ENCODE measurements at places on chromosomes 4 and X.

DNA sequence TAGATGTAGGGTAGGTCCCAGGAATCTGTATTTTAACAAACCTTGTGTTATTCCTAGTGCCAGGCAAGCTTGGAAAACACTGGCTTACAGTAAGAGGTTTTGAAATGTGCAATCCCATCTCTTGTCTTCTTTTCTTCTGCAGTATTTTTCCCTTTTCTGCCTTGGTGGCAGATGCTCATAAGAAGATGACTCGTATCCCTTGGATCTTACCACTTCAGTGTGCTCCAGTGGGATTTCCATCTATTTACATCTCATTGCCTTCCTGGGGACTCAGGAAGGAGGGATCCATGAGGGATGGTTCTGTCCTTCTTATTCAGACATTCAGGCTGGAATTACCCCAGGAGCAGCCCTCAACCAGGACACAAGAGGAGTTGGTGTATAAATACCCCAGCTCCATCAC, 136.6 kb downstream of the NHS start:
- DNase-seq, result no peak

GRCh38 chr4:4762909-4763821, 96.3 kb upstream of the MSX1 start:
- peak; percentile 48 for DNase-seq

DNA sequence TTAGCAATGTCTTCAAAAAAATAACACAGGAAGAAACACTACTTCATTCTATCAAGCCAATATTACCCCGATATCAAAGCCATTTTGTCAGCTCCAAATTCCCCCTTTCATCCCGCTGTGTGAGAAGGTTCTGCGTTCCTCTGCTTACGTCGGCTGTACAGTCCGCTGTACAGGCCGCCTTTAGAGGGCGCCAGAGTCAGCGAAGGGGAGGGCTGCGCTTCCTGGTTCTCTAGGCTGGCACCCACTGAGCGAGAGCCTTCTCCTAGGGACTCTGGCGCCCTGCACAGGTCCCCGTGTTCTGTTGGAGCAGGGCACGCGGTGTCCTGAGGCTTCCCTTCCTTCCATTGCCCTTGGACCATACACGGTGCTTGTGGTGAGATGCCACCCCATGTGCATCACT, 25.3 kb upstream of the CT45A1 start:
- DNase-seq, result peak; percentile 12

DNA sequence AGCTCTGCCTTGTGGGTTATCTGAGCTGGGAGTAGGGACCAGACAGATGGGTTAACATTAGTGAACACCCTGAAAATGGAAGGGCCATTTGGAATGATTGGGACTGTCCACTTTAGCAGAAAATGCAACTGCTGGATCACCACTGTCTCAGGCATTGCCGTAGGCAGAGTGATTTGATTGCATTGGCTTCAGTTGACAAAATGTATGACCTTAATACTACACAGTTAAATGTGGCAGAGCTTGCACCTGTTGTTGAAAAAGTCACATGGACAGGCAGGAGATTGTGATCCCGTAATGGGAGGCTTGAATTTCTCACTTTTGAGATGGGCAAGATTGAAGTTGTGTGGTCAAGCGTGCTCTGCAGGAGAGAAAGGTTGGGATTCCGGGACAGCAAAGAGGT, 166.5 kb upstream of the PUDP start:
- no peak for DNase-seq

GRCh38 chr4:74499986-74500781, 55.2 kb downstream of the AREG start:
- DNase-seq, result no peak

DNA sequence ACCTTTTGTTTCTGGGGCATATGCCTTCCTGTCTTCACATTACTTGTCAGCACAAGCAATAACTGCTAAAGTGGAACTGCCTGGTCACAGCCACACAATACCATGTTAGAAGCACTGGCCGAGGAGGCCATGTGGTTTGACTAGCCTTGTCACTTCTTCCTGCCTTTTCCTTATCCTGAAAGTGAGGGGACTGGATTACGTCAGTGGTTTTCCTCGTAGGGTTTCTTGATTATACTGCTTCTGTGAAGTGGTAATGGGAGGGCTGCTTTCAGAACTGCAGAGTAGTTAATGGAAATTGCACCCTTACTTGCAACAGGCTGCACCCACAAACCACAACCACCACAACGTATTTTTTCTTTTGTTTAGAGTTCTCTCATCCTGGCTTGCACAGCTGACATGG, 26.6 kb downstream of the ZRSR2 start:
- DNase-seq, result peak; percentile 36

- no peak for DNase-seq
Observed at GRCh38 chrX:16039834-16040233, 83.5 kb upstream of the GRPR start.

- DNase-seq, result no peak
Observed at GRCh38 chrX:38804432-38804681, 3.1 kb downstream of the MID1IP1 start.

DNA sequence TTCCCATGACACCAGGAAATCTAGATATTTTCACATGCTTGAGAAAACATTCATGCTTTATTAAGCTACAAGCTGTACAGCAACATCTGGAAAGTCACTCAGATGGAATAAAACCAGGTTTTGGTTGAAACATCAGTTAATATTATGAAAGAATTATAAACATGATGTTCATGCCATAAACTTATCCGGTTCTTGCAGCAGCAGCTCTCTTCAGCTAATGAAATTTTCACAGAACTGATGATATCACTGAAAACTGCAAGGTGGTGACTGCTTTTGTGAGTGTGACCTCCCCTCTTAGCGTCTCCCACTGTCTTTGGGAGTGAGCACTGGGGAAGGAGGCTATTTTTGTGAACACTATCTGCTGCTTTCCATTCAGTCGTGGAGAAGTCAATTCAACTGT, 56.9 kb downstream of the ARHGAP10 start:
- DNase-seq, result no peak

GRCh38 chr4:41185614-41186592, 28.4 kb downstream of the APBB2 start:
- no peak for DNase-seq

GRCh38 chrX:28552322-28552721, 34.9 kb upstream of the IL1RAPL1 start:
- DNase-seq, result no peak

DNA sequence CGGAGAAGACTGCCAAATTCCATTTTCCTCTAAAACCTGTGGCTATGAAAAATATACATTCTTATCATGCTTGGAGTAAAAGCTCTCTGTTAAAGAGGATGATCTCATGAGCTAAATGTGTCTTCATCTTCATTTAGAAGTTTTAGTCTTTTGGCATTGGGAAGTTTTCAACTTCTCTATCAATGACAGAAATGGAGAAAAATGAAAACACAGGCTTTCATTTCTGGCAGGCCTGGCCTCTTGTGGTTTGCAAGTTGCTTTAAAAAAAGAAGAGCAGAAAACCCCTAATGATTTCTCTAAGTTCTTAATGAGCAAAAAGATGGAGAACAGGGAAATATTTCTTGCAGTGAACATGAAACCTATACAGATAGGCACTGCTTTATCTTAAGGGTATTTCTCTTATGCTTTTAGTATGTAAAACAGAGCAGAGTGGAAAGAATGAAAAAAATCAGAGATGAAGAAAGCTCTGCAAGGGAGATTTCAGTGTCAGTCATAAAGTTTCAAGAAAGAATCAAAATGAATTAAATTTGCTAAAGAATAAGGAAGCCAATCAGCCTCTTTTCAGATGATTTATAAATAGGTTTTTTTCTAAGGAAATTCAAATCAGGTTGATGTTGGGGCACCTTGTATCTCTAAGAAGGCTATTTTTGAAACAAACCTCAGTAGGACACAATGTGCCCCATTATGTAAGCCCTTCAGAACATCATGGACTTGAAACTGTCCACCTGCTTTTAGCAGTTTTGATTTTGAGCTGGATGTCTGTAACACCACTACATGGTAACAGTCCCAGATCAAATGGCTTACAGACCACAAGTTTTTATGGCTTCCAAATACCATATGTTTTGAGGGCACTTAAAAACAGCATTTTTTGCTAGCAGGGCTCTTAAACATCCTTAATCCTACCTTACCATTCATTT, 225.0 kb downstream of the GRIA3 start:
- no peak for DNase-seq

- DNase-seq, result no peak
Observed at GRCh38 chrX:150223176-150224015, 139.7 kb upstream of the MAMLD1 start.

DNA sequence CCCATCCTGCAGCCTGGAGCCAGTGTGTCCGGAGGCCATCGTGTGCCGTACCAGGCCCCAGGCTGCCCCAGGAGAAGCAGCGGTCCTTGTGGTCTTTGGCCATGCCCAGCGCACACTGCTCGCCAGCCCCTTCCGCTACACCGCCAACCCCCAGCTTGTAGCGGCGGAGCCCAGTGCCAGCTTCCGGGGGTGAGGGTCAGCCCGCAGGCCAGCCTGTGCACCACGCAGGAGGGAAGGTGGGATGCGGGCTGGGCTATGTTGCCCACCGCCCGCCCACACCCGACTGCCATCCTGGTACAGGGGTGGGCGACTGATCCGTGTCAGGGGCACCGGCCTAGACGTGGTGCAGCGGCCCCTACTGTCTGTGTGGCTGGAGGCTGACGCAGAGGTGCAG, 7.6 kb upstream of the SRPK3 start:
- no peak for DNase-seq

DNA sequence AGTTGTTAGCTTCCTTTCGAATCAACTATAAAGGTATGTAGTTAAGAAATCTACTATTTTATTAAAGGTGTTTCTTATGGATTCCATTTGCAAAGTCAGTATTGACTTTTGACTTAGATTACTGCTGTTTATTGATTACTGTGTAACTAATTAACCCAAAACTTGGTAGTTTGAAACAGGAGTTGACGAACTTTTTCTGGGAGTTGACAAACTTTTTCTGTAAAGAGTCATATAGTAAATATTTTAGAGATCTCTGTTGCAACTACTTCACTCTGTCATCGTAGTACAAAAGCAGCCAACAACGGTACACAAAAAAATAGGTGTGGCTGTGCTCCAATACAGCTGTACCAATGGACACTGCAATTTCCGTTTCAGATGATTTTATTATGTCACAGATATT, 30.2 kb downstream of the AGA start:
- no peak for DNase-seq

DNA sequence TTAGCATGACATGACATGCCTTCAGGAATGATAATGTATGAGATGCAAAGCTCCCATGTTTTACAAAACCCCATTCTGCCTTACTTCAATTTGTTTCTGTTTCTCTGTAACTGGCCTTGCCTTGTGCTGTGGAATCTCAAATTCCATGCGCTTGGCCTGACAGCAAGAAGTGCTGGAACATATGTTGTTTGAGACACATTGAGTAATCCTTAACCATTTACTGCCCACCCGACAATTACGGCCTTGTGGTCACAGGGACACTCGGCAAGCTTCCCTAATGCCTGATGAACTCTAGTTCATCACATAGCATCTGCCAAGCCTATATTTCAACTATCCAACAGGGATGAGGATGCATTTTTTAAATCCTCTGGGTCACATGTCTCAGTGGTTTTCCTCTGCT, 226.4 kb upstream of the CASK start:
- DNase-seq, result no peak

DNA sequence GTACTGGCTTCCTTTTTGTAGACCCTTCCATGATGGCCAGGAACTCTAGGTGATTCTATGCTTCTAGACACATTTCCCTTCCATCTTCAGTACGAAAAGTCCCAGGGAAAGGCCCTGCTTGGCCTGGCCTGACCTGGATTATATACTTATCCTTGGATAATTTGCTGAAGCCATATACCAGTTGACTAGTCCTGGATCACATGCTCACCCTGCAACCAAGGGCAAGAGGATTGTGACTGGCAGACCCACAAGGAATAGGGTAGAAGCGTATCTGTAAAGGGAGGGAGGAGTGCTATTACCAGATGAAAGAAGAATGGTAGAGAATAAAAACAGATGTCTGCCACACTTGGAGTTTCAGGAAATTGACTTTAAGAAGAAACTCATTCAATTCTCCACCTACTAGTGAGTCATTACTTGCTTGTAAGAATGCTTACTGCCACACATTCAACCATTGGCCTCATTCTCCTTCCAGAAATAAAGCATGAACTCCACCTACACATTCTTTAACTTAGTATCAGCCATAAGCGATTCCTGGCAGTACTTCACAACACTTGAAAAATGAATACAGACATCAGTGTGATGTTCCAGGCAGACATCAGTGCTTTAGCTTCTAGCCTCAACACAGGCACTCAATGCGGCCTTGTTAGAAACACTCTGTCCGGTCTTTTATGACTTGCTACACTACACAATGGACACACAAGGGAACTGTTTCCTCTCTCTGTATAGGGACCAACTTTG, 141.8 kb downstream of the CBR4 start:
- no peak for DNase-seq

DNA sequence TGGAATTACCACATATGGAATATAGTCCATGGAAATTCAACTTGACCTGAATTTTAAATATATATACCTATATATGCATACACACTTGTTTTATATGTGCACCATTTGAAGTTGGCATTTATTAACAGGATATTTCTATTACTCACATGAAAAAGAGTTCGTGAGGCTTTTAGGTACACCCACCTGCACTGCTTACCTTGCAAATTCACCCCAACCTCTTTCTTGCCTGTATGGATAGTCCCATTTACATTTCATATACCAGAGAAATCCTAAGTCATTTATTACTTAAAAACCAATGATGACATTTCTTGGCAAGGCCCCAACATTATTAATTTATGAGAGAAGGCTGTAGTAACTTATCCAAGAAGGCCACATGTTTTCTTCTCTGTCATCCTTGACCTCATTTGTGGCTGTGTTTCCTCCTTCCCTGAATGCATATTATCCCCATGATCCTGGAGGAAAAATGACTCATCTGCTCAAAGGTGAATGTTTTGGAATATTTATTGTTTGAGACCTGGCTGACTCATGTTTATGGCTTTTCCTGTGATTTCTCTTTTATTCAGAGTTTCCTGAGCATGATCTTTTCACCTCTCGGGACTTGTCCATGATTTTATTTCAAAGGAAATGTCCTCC, 62.2 kb upstream of the FAM241A start:
- DNase-seq, result no peak

DNA sequence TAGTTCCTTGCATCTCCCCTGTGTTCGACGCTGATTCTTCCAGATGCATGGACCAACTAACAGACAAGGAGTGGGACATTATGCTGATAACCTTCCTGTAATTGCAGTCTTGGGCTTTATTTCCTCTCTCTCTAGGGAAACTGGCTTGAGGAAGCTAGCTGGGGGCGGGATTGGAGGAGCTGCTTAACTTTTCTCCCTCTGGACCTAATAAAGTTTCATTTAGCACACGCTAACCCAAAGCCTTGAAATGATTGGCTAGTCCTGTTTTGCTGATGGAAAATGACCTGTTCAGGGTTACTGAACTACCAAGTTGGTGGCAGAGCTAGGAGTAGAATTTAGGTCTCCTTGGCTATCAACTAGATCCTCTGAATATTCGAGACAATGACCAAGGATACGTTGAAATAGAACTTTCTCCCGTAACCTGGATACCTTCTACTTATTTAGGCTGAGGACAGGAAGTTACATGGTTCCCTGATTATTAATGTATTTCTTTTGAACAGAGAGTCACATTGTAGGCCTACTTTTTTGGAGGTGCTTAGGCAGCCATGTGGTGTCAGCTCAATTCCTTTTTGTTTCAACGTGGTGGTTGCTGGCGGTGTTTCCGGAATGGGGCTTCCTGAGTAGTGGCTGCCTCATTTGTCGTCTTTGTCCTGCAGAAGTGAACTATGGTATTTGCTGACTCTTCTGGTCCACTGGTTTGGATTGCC, 2.0 kb downstream of the PGK1 start:
- DNase-seq, result peak; percentile 15

- no peak for DNase-seq
Observed at GRCh38 chr4:79298484-79298883, 27.4 kb downstream of the NAA11 start.

- DNase-seq, result no peak
Observed at GRCh38 chrX:16588266-16588665, 61.7 kb upstream of the S100G start.

GRCh38 chrX:24479924-24480323, 14.8 kb downstream of the PDK3 start:
- peak; percentile 67 for DNase-seq
